ENCODE measurements at places on chromosomes 2 and 18. TPM values are rescaled to one million over a fixed set of nuclear protein-coding genes. Genes with fewer than 3 reads are reported as not detected.

Gene CAPN14
- total RNA-seq, result 0.26 TPM

Gene SERPINB11
- total RNA-seq, result not detected

DNA sequence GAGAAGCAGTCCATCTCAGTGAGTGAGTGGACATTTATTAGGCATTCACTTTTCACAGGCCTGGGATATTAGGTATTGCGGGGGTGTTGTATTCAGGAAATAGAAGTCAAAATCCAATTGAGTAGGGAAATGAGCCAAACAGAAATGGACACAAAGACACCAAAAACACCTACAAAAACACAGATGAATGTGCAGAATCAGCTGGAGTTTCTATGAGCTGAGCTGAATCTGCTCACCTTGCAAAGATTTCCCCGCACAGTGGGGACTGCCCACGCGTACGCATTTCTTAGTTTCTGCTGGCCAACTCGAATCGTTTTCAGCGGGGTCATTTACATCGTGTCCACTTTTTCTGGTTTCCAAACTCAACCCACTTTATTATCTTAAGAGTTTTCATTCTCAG lies 160.0 kb downstream of the BCL2 start:
- no peak for DNase-seq
- no peaks in the 10 kb centered on the region for H3K27me3 ChIP-seq
- no peak overlapping the region for H3K27ac ChIP-seq

DNA sequence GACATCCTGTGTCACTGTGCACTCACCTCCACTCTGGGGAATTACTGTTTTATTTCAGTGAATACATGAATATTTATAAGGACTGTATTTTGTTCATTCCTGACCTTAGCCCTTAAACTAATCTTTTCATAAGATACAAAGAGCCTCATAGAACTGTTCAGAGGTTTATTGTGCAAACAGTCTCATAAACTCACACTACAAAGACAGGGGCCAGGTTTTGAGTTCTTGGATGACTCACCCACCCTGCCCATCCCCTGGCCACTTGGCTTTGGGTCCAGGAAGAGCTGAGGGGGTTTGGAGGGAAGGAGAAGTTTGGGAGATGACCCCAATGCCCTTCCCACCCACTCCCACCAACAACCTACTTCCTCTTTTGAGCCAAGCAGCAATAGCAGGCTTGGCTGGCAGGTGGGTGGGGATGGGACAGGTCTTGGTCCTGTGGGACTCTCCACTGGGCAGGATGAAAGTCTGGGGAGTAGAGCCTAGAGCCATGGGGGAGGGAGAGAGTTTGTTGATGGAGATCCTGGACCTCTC lies 43.1 kb upstream of the IL1R2 start:
- H3K27ac ChIP-seq, result no peak overlapping the region
- no peaks in the 10 kb centered on the region for H3K4me1 ChIP-seq
- H3K27me3 ChIP-seq, result no peaks in the 10 kb centered on the region

DNA sequence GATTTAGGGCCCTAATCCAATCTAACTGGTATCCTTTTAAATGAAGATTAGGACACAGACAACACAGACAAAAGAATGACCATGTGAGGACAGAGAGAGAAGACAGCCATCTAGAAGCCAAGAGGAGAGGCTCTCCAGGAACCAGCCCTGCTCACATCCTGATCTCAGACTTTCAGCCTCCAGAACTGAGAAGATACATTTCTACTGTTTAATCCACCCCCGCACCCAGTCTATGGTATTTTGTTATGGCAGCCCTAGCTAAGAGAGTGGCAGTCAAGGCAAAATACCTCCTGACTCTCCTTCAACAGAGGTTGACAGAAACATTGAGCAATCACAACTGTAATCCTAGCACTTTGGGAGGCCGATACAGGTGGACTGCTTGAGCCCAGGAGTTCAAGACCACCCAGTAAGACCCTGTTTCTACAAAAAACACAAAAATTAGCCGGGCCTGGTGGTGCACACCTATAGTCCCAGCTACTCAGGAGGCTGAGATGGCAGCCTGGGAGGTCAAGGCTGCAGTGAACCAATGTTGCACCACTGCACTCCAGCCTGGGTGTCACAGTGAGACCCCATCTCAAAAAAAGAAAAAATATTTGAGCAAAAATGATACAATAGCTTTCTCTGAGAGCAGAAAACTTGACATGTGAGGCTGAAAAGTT lies 34.7 kb downstream of the WDR33 start:
- H3K27ac ChIP-seq, result no peak overlapping the region
- H3K36me3 ChIP-seq, result no peaks in the 10 kb centered on the region
- no peak overlapping the region for H3K4me3 ChIP-seq
- H3K4me1 ChIP-seq, result peaks cover 13% of the 10 kb centered on the region
- no peak for DNase-seq

DNA sequence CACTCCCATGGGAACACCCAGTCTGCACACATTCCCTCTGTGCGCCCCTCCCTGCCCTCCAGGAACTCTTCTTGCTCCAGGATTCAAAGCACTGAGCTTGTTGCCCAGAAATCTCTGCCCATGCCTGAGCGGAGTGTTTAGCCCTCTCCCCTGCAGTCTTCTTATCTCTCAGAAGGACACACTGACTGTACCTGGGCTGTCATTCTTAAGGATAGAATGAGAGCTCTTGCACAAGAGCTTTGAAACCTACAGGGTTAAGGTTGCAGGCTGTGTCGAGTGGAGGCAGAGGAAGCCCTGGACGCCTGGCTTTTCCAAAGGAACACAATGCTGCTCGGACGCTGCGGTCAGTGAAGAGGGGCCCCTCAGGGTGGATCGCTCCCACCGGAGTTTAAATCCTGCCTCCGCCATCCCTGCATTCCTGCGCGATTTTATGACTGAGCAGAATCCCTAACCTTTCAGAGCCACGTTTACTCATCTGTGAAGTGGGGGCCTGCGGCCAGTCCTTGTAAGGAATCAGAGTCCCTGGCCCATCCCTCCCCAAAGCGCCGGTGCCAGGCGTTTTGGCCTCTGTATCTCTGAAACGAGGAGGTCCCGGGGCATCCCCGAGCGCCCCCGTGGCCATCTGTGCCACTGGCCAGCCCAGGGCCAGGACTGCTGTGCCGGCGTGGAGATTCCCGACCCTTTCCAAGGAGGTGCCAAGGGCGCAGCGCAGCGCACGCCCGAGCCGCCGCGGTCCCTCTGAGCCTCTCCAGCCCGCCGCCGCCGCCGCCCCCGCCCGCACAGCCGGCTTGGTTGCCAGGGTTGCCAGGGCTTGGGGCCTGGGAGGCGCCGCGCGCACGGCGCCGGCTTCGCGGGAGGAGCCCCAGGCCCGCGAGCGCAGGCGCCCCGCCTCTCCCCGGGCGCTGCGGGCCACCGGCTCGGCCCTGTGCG lies 58.9 kb downstream of the FAM168B start:
- DNase-seq, result no peak
- H3K4me1 ChIP-seq, result no peaks in the 10 kb centered on the region
- peaks cover 29% of the 10 kb centered on the region for H3K27me3 ChIP-seq
- H3K4me3 ChIP-seq, result peak overlapping the region; percentile 29
- no peak overlapping the region for H3K27ac ChIP-seq

- H3K4me3 ChIP-seq, result no peak overlapping the region
- H3K36me3 ChIP-seq, result no peaks in the 10 kb centered on the region
- no peak for DNase-seq
- no peaks in the 10 kb centered on the region for H3K27me3 ChIP-seq
- H3K27ac ChIP-seq, result no peak overlapping the region
- H3K4me1 ChIP-seq, result no peaks in the 10 kb centered on the region
Observed at GRCh38 chr2:62538756-62539155, 32.8 kb upstream of the TMEM17 start.

GRCh38 chr2:118846953-118847761 lies at the start of gene EN1:
Gene EN1, minus strand, starts transcription at chr2:118847648. Its CDS starts 481 bp downstream, at chr2:118847167.
- DNase-seq, result no peak
- H3K4me1 ChIP-seq, result peaks cover 13% of the 10 kb centered on the region
- no peaks in the 10 kb centered on the region for H3K36me3 ChIP-seq
- peaks cover 96% of the 10 kb centered on the region for H3K27me3 ChIP-seq
- no peak within 1 kb of the TSS for H3K27ac ChIP-seq

DNA sequence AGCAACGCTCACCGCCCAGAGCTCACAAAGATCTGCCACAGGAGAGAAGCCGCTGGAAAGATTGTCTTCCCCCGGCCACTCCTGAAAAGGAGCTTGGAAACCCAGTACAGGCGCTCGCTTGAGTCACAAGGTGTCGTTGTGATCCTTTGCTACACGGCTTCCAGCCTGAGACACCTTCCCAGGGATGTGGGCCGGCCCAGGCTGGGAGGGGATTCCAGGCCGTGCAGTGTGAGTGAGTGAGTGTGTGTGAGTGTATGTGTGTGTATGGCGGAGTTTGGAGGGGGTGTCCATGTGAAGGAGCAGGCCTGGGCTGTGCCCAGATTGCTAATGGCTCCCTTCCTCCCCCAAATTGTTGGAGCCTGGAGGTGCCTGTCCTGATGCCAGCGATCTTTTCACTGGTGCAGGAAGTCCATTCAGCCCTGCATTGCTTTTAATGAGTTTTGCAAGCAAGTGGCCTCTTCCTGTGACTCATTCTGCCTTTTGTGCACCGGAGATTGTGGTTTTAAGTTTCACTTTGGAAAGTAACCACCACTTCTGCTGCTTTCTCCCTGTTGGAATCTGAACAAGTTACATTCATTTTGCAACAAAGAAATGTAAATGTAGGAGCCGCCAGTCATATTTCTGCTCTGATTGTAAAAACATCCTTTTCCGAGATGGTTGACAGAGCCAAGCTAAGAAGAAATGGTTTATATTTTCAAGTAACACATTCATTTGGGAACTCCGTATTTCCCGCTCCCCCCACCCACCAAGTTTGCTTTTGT lies 83.7 kb downstream of the LPIN1 start:
- peak overlapping the region; percentile 30 for H3K4me3 ChIP-seq
- DNase-seq, result peak; percentile 82

DNA sequence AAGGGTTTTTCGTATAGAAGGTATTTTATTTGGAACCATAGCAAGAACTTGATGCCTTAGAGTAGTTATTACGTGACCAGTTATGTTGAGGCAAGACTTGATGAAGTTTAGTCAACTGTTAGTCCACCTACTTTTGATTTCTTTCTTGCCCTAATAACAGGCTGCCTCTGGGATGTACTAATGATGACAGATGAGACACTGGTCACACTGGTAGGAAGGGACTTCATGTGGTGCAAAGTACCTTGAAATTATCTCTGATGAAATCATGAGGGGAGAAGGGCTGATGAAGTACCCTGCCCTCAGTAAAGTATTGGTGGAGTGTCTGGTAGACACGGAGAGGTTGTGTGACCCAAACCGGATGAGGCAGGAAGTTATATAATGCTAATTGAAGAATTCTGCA lies 5.4 kb downstream of the DIS3L2 start:
- no peak for DNase-seq
- H3K27ac ChIP-seq, result no peak overlapping the region
- H3K27me3 ChIP-seq, result no peaks in the 10 kb centered on the region
- H3K36me3 ChIP-seq, result no peaks in the 10 kb centered on the region
- H3K4me1 ChIP-seq, result no peaks in the 10 kb centered on the region
- no peak overlapping the region for H3K4me3 ChIP-seq
